ENCODE measurements at places on chromosomes 1 and 21.

- no peak for DNase-seq
These were observed 2.5 kb downstream of the S100A11 start for GRCh38 chr1:152034324-152034653.

- DNase-seq = peak; percentile 99
These were observed 5.5 kb upstream of the RNF223 start for GRCh38 chr1:1079408-1080121.

GRCh38 chr1:91283421-91283726, 121.3 kb downstream of the HFM1 start:
- DNase-seq = no peak

- no peak for DNase-seq
These were observed 52.5 kb downstream of the SELENOF start for GRCh38 chr1:86861424-86861823.

- DNase-seq = no peak
These were observed 48.0 kb upstream of the NEK7 start for GRCh38 chr1:198108636-198109370.

DNA sequence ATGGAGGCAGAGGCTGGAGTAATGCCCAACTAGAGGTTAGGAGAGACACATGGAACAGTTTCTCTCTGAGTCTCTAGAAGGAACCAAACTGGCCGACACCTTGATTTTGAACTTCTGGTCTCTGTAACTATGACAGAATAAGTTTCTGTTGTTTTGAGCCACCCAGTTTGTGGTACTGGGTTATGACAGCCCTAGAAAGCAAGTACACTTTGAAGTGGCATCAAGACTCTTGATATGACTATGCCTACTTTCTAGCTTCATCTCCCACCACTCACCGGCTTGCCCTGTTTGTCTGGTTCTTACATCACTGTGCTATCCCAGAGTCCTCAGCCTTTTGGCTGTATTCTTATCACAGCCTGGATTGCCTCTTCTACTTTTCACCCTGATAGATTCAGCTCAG, 230.3 kb upstream of the USP24 start:
- no peak for DNase-seq

GRCh38 chr1:219215477-219215876, 41.8 kb downstream of the LYPLAL1 start:
- no peak for DNase-seq

GRCh38 chr1:180611016-180611930, 20.5 kb upstream of the XPR1 start:
- DNase-seq = peak; percentile 6

GRCh38 chr1:225870911-225871310, 11.3 kb downstream of the TMEM63A start:
- DNase-seq = no peak

- no peak for DNase-seq
These were observed 49.9 kb downstream of the CHRM3 start for GRCh38 chr1:239436286-239436685.

DNA sequence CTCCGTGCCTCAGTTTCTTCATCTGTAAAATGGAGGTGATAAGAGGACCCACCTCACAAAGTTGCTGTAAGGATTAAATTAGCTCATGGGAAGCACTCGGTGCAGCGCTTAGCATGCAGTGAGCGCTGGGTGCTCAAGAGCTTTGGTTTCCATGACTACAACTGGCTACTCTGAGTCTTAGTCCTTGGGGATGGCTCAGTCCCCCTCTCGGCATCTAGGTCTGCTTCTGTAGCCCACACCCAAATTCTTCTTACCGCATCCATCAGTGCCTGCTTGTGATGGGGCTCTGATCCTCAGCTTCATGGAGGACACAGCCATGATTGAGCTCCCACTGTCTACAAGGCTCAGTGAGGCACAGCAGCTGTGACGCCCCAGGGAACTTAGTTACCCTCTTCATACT, 159.0 kb downstream of the ACTL8 start:
- DNase-seq = no peak

Data from NCI-H226 (cell line).